Hair follicle dermal papilla cell (primary cell): ENCODE measurements at places on chromosomes 11 and 22. TPM values are rescaled to one million over a fixed set of nuclear protein-coding genes. Genes with fewer than 3 reads are reported as not detected.

Gene FREY1
- 1.5 TPM in 2 replicates for total RNA-seq

Gene PAMR1
- total RNA-seq = 30.7 and 40.1 TPM in 2 replicates

Gene HMOX1
- total RNA-seq = 231 and 285 TPM in 2 replicates

Gene ST14
- total RNA-seq = 0.16 and 0.49 TPM in 2 replicates

Gene CBLIF
- total RNA-seq = not detected in 2 replicates

Gene SLCO2B1
- not detected in 2 replicates for total RNA-seq

Gene RFPL2
- not detected in 2 replicates for total RNA-seq

Gene FJX1
- total RNA-seq = 16.1 and 19.6 TPM in 2 replicates

Gene SLC35E4
- total RNA-seq = 10.2 and 14.0 TPM in 2 replicates

Gene PLEKHA7
- total RNA-seq = 0.32 and 0.61 TPM in 2 replicates

Gene CATSPER1
- total RNA-seq = not detected in 2 replicates

Gene TRIM51
- total RNA-seq = not detected in 2 replicates

Gene BARX2
- not detected in 2 replicates for total RNA-seq

Gene SLC6A5
- total RNA-seq = not detected in 2 replicates

Gene TNNT3
- total RNA-seq = not detected in 2 replicates

Gene MB
- total RNA-seq = not detected in 2 replicates

Gene APOA4
- not detected in 2 replicates for total RNA-seq

Gene CCDC117
- 27.3 and 28.9 TPM in 2 replicates for total RNA-seq

Gene LTO1
- total RNA-seq = 17.5 and 24.5 TPM in 2 replicates

Gene SLC22A12
- not detected in 2 replicates for total RNA-seq

Gene OR5P2
- not detected in 2 replicates for total RNA-seq

Gene CRYBB2
- not detected in 2 replicates for total RNA-seq

Gene IRAG1
- 11.9 and 12.7 TPM in 2 replicates for total RNA-seq

Gene CARD18
- total RNA-seq = not detected in 2 replicates

Gene KDM4E
- total RNA-seq = not detected in 2 replicates

Gene IFITM2
- total RNA-seq = 34.5 and 57.3 TPM in 2 replicates

Gene SCUBE1
- under 0.01 TPM in 1 of 2 replicates, not detected in the other for total RNA-seq

Gene FOLR2
- total RNA-seq = not detected in 2 replicates

Gene A4GALT
- 7.5 and 12.8 TPM in 2 replicates for total RNA-seq

Gene OR4B1
- total RNA-seq = not detected in 2 replicates

Gene TSPAN32
- 2.1 and 2.9 TPM in 2 replicates for total RNA-seq

Gene SMTNL1
- not detected in 2 replicates for total RNA-seq

Gene TRIM77
- total RNA-seq = not detected in 2 replicates

Gene SLC16A8
- total RNA-seq = under 0.01 and 0.24 TPM in 2 replicates

Gene GUCY1A2
- 7.1 and 9.2 TPM in 2 replicates for total RNA-seq

Gene APIP
- 14.0 and 19.7 TPM in 2 replicates for total RNA-seq

Gene OR6A2
- 0.32 and 0.49 TPM in 2 replicates for total RNA-seq

Gene OR51B2
- total RNA-seq = not detected in 2 replicates
